ENCODE measurements at places on chromosomes 11 and 22.

- DNase-seq: no peak
Observed at GRCh38 chr11:11947825-11948224, 60.6 kb downstream of the DKK3 start.

DNA sequence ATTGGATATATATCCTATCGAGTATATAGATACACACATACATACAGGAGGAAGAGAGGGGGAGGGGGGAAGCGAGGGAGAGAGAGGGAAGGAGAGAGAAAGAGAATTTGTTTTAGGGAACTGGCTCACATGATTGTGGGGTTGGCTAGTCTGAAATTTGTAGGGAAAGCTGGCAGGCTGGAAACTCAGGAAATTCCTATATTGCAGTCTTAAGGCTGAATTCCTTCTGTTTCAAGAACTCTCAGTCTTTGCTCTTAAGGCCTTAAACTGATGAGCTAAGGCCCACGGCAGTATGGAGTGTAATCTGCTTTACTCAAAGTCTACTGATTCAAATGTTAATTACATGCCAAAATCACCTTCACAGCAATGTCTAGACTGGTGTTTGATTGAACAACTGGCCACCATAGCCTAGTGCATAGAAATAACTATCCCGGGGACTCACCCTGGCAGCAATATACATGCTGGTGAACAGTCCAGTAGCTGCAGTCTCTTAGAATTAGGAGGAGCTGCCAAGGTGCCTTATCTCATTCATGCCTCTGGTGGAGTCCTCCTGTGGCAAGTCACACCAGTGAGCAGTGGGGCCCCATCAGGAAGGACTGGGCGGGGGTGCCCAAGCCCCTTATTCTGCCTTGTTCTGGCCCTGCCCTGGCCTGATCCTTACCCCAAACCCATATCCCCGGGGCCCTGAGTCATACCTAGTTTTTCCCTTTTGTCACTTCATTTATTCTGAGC is 59.7 kb upstream of the AMPD3 start:
- no peak for DNase-seq

GRCh38 chr11:73167363-73167954 is 25.3 kb upstream of the FCHSD2 start:
- DNase-seq: no peak

- DNase-seq: no peak
Observed at GRCh38 chr11:37666960-37667359, 1068.9 kb upstream of the RAG2 start.

- no peak for DNase-seq
Observed at GRCh38 chr22:48895831-48896765, 931.6 kb downstream of the BRD1 start.

DNA sequence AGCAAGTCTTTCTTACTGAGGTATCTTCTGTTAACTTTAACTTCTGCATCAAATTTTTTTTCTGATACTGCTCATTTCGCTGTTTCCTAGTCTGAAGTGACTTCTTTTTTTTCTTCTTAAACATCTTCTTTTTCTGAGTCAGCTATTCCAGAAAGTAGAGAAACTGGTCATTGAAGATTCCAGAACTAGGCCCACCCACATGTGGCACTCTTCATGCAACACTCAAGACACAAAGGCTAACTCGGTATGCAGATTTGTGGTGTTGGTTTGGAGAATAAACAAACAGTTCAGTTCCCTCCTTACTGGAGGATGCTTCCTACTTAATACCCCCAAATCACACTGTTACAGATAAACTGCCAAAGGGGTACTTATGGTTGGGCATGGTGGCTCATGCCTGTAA is 25.2 kb upstream of the MTCH2 start:
- peak; percentile 9 for DNase-seq

GRCh38 chr11:72736452-72737069 is 15.6 kb downstream of the ARAP1 start:
- no peak for DNase-seq

DNA sequence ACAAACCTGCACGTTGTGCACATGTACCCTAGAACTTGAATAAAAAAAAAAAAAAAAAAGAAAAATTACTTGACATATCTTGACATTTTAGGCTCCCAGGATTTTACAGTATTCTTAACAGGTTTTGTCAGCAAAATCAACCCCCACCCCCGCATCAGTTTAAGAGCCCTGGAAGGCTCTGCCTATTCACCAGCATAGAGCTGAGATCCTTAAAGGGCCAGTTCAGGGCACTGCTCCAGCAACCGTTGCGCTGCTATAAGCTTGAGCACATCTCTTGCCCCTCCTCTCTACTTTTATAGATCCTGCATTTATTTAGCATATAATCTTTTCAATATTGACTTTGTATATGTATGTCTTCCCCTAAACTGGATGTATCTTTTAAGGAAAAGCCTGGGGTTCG is 697 bp upstream of the PAFAH1B2 start:
- no peak for DNase-seq

GRCh38 chr11:74784234-74784633 is 35.6 kb downstream of the RNF169 start:
- no peak for DNase-seq

DNA sequence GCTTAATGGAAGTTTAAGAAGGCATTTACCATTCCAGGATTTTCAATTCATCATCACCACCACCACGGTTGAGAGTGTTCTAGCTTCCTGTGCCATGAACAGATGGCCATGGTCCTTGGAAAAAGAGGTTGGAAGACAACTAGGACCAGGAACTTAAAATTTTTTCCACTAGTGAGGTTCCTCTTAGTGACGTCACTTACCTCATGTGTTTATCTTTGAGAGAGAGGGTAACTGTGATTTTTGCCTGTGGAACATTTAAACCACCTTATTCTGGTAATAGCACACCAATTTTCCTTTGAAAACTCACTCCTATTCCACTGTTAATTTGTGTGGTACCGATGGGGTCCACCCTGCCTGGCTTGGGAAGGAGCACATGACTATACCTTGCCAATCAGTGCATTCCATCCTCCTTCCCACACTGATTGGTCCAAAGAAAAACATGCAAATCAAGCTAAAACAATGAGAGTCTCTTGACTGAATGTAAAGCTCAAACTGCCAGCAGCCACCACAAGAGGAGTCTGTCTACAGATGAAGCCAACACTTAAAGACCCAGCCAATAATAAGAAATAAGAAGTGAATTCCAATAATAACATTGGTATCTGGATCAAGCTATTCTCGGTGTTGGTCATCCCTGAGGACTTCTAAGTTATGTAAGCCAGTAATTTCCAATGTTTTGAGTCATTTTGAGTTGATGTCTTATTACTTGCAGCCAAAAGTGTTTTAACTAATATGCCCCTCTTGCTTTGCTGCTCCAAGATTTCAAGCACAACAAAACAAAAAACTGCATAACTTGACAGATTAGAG is 111.8 kb downstream of the MPPED2 start:
- no peak for DNase-seq

DNA sequence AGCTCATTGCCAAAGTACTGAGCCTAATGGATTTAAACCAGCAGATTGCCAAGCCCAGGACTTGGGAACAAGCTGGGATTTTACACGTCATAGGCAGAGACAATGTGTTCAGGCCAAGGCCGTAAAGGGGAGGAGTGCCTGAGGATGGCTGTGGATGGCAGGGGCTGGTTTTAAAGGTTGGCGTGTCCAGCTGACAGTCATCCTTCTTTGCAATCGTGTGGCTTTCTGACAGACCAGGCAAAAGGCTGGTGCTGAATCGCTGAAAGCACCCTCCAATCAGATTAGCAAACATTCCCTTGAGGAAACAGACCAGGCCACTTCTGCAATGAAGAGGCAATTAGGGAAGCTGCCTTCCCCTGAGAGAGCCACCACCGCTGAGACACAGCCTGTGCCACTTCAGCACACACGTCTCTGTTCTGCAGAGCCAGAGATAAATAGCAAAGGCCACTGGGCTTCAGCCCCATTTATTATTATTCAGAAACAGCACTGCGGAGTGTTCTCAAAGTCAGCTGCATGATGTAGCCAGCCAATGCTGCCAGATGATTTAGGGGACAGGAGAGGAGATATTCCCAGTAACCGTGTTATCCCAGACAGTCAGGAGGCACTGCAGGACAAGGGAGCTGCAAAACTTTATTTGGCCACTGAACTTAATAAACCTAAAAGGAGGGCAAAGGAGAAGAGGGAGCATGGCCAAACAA is 54.2 kb upstream of the CSNK2A3 start:
- no peak for DNase-seq

GRCh38 chr11:75246006-75246670 is 5.6 kb downstream of the TPBGL start:
- DNase-seq: no peak
